Left cardiac atrium (tissue), 4 donors: ENCODE measurements at places on chromosomes 1 and 21. TPM values are rescaled to one million over a fixed set of nuclear protein-coding genes. Genes with fewer than 3 reads are reported as not detected.

GRCh38 chr1:186618401-186619170, 61.6 kb downstream of the PTGS2 start:
- DNase-seq = peak; percentile 39

DNA sequence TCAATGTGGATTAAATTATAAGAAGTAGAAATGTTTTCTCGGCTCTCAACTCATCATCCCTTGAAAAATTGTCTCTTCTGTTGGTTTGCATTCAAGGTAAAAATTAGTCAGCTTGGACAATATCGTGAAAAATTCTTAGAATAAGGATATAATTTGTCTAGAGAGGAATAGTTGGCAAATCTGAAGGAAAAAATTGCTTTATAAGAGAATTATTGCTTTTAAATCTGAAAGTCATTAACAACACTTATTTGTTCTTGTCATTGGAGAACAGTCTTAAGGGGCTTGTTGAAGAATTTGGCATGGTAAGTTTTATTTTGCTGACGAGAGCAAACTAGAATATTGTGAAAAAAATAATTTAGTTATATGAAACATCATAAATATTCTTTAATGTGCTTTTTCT, 26.4 kb downstream of the ANGPTL1 start:
- DNase-seq = no peak

GRCh38 chr1:75165264-75165663, 31.1 kb downstream of the LHX8 start:
- no peak for DNase-seq

DNA sequence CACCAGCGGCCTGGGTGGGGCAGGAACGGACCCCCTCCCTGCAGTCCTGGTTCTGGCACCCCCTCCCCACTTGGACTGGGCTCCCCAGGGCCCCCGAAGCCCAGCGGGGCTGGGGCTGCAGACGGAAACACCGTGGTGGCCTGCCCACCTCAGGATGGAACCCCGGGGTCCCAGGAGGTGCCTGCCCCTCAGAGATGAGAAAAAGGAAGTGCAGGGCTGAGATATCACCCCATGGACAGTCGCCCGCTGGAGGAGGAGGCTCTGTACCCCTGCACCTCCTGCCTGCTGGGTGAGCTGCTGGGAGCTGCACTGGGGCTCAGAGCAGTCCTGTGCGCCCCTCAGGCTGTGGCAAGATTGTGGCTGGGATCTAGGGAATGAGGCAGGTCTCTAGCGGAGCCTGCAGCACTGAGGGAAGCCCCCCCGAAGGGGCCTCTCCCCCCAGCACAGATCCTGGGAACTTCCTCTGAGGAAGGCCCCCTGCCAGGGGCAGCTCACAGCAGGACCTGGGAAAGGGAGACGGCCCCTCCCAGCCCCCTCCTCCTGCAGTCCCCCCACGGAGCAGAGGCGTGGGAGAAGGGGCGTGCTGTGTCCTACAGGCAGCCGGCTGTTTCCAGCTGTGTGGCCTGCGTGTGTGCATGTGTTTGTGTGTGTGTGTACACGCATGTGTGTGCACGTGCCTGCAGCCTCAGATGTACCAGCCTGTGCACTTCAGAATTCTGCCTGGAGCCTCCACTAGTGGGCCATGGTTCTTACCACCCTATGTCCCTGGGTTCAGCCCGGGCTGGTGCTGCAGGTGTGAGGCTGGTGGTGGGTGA, 6.9 kb downstream of the AGRN start:
- no peak for DNase-seq

- DNase-seq = no peak
These were observed 29.6 kb downstream of the DUSP10 start for GRCh38 chr1:221712198-221712684.

- no peak for DNase-seq
These were observed 46.2 kb downstream of the PLPP3 start for GRCh38 chr1:56533197-56533596.

DNA sequence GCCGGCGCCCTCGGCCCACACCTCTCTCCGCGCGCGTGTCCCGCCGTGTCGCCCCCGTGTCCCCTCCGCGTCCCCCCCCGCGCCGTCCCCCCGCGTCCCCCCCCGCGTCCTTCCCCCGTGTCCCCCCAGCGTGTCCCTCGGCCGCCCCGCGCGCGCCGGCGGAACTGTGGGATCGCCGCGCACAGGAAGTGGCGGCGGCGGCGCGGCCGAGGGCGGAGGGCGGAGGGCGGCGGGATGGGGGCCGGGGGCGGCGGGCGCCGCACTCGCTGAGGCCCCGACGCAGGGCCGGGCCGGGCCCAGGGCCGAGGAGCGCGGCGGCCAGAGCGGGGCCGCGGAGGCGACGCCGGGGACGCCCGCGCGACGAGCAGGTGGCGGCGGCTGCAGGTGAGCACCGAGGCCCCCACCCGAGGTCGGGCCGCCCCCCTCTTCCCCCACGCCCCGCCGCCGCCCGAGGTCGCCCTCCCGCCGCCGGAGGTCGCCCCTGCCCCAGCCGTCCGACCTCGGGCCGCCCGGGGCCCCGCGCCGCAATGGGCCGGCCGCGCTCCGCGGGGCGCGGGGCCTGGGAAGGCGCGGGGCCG, at the start of gene AGPAT3:
Gene AGPAT3, plus strand, starts transcription at position 262 of the 578 bp plus-strand sequence. CDS start 94,459 bp downstream, outside the sequence.
- peak; percentile 46 for DNase-seq

DNA sequence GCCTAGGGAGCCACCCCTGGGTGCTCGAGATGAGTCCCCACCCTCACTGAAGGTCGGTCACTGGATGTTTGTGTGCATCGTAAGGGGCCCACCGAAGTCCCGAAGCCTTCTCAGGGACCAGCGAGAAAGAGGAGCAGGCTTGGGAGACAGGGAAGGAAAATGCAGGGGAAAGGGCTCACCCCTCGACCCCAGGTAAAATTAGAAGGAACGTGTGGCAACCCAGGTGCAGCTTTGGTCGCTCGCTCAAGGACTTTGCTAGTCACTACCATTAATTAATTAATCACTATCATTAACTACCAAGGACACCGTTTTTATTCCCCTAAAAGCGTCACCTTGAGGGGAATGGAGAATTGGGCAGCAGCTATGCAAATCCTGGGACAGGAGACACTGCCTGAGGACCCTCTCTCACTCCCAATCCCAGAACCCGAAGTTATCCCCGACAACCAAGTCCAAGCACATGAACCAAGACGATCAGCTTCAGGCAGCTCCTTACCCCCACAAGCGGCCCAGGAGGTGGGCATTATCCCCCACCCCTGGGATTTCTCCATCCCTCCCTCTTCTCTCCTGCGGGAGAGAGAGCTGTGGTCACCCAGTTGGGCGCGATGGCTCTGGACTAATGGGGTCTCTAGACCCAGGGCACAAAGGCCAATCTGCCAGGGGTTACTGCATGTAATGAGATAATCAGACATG, 4.2 kb upstream of the SIM2 start:
- no peak for DNase-seq

DNA sequence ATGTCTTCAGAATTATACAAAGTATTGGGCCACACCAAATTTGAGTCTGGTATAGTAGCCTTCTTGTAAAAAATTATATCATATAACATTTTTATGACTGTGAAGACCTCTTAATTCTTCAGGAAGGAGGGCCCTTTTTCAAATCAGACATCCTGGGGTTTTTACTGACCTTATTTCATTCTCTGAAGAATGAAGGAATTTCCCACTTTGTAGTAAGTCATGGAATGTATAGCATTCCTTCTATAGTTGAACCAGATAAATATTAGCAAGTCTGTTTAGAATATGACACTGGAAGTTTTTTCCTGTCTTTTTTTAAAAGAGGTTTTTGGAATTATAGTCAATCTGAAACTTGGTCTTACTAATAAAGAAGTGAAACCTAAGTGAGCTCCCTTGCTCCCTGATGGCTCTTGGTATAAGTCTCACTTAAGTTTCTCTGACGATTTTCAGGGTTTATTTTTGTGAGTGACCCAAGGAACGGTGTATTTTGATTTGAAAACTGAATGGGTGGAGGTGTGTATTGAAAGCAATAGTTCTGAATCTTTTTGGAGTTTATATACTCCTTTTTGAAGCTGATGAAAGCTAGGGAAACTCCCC, 23.7 kb downstream of the SNX27 start:
- DNase-seq = no peak

DNA sequence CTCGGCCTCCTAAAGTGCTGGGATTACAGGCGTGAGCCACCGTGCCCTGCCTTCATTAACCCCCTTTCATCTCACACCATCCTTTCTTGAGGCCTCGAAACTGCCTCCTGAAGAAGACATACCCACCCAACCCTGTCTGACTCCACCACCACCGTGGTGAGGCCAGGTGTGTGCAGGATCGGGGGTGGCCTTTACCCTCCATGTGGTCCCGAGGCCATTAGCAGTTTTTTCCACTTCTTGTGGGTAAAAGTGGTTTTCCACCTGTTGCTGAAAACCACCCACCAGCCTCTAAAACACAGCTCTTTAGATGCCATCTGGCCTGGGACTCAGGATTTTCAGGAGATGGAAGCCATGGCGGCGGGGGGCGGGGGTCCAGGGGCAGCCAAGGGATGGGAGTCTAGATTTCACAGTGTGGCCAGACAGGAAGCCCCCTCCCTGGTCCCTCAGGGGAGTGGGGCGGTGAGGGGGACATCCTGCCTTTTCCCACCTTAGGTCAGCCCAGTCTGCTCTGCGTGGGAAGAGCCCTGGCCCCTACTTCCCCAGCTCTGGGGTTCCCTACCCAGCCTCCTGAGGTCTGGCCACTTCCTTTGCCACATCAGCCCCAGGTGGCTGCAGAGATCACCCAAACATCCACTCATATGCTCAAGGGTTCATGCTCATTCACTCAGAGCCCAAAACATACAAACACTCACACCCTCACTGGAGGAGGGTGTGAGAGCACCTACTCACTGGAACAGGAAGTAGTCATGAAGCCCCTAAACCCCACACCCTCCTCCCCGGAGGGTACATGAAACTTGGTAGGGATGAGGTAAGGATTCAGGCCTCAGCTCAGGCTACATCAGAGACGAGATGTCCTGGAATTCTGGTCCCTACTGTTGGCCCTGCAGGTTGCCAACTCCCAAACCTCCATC, 2.3 kb downstream of the FGR start:
- DNase-seq = no peak

DNA sequence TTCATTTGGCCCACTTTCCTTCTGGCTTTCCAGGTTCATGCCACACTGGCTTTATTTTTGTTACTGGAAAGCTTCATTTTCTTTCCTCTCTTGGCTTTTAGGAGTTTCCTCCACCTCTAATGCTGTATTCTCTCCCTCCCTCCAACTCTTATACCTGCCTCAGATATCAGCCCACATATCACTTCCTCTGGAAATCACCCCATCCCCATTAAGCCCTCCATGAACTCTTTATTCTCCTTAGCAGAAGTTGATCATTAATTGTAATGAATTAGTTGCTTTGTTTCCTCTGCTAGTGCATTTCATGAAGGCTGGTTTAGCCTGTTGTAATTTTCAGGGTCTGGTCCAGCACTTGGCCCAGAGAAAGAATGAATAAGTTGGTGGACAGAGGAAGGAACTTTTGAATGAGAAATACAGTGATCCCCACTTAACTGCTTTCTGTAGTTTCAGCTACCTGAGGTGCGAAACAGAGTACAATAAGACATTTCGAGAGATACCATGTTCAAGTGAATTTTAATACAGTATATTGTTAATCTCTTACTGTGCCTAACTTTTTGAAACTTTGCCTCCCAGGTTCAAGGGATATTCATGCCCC, 1.7 kb downstream of the SOAT1 start:
- no peak for DNase-seq

GRCh38 chr1:233025567-233025966, 75.2 kb downstream of the NTPCR start:
- DNase-seq = no peak

GRCh38 chr1:197356723-197357533, 88.9 kb downstream of the CRB1 start:
- DNase-seq = peak; percentile 23

DNA sequence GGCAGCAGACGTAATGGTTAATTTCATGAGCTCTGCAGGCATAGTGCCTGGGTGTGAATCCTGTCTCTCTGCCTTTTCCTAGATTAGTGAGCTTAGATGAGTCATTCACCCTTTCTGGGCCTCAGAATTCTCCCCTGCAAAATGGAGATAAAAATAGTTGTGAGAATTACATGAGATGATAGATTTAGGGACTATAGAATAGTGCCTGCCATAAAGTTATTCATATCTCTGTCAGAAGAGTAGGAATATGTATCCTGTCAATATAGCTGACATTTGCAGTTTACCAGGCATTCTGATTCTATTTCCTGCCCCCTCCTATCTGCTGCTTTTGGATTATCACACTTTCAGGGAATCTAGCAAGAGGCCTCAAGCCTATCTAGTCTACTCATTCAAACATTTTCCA, 112.0 kb downstream of the PDE4B start:
- no peak for DNase-seq

- no peak for DNase-seq
These were observed 55.8 kb downstream of the SUSD4 start for GRCh38 chr1:223308136-223308535.

DNA sequence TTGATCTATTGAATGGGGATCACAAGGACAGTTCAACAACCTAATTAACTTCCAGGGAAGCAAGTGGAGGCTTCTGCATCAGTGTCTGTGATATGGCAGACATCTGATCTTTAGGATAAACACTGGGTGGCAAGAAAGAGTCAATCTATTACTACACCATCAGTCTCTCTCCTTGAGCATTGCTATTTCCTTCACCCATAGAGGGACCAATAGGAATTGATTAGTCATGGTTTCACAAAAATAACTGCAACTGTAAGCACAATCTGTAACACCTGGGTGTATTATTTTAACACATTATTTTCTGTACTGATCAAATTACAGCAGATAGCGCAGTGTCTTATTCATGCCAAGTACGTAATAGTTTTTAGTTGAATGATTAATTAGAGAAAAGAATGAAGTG, 50.3 kb downstream of the USP24 start:
- no peak for DNase-seq

- DNase-seq = no peak
These were observed 54.8 kb downstream of the H3-3A start for GRCh38 chr1:226117330-226117729.

DNA sequence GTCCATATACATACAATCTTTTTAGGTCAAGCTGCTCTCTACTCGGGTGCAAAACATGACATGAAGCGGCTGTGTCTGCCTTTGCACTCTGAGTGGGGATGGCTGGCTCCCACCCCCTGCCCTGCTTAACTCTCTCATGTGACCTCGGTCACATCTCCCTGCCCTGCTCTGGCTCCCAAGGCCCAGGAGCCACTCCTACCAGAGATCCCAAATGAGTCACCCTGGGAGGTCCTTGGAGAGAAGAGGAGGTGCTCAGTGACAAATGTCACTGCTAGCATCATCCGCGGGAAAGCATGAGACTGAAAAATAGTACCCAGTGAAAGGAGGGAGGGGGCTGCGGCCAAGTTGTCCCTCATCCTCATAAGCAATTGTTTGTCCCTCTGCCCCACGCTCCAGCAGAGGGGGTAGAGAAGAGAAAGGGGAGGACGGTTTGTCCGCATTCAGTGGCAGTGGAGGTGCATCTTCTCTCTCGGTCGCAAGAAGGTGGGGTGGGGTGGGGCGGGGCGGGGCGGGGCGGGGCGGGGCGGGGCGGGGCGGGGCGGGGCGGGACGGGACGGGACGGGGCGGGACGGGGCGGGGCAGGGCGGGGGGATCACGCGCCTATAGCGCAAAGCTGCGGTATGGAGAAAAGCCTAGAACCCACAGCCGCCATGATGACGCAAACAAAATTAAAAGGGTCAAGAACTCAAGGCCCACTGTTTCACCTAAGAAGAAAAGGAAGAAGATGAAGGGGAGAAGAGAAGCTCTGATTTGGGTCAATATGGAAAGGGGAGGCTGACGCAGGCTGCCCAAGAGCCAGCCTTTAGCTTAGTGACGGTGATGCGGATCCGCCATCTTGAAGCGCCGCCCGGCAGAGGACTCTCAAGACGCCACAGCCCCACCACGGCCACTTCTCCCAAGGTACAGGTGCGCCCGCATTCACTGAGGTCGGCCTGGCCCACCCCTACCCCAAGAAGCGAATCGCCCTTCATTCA, 66.2 kb downstream of the CD46 start:
- peak; percentile 65 for DNase-seq

ADAM30 gene
- not detected for total RNA-seq

KCNJ9 gene
- 0.06 TPM for total RNA-seq

KLHDC8A gene
- 0.31 TPM for total RNA-seq

C1orf185 gene
- total RNA-seq = not detected

SUSD4 gene
- 11.0 TPM for total RNA-seq

VASH2 gene
- total RNA-seq = 1.8 TPM
